ENCODE measurements at places on chromosomes 5 and 9. TPM values are rescaled to one million over a fixed set of nuclear protein-coding genes. Genes with fewer than 3 reads are reported as not detected.

SLC28A3 gene
- 0.04 TPM for total RNA-seq

FRMPD1 gene
- total RNA-seq, result 1.8 TPM

IL9 gene
- not detected for total RNA-seq

CCNJL gene
- 0.59 TPM for total RNA-seq

LPAR1 gene
- total RNA-seq, result 0.69 TPM
